ENCODE measurements at places on chromosomes 4 and X.

DNA sequence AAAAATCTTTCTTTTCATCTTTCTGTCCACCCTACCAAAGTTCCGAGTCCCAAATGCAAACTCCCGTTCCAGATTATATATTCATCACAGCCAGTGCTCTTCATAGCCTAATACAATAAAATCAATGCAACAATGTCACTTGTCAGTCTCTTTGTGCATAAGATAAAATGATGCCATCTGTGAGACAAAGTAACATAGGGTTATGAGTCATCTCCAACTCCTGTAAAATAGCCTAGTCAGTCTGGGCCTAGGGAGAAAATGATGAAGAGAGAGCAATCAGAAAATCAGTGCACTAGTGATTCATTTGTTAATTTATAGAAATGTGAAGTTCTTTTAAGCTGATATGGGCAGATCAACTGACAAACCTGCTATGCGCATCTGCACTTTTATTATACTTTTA is 689.1 kb upstream of the DIAPH2 start:
- no peak for DNase-seq

DNA sequence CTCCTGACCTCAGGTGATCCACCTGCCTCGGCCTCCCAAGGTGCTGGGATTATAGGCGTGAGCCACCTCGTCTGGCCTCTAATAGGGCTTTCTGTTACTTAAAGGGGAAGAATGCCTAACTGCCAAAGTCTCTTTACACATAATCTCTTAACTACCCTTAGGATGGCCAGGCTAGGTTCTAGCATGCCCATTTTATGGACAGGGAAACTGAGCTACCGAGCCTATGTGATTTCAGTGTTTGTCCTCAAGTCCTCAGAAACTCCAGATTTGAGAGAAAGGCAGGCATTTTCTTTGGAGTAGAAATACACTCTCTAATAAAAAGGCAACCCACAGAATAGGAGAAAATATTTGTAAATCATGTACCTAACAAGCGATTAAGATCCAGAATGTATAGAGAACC is 12.4 kb upstream of the GLOD5 start:
- DNase-seq, result no peak

GRCh38 chr4:81023484-81023883 is 7.0 kb upstream of the BMP3 start:
- DNase-seq, result no peak

DNA sequence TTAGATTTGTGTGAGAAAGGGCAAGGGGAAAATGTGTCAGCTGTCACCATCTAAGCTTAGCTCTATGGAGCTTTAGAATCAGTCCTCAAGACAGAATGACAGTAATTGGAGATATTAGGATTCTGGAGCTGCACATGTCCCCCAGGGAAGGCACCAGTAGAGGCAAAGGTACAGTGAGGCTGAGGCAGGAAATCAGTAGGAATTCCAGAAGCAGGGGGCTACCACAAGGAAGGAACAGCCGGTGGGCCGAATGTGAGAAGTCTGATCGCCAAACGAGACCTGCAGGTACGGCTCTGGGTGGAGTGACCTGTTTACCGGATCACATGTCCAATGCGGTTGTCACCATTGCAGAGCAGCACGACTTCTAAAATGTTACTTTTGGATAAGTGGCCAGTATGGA is 52.6 kb downstream of the RNF150 start:
- no peak for DNase-seq

GRCh38 chrX:135420831-135421230 is 913 bp upstream of the SMIM10L2A start:
- no peak for DNase-seq

DNA sequence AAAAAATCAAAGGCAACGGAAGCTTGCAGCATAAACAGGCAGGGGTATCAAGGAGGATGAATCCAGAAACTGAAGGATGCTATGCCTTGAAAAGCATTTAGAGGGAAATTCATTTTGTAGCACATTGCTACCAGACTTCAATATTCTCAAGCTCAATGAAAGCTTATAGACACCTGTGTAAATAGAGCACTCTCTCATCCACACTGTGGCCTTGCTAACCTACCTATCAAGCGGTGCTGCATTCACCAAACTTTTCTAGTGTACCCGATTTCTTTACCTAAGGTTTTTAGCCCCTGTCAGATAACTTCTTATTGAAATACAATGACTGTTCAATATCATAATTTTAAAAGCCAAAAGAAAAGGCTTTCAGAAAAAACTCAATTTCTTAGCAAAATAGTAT is 20.2 kb upstream of the HSD17B13 start:
- DNase-seq, result no peak

- no peak for DNase-seq
These were observed 119.3 kb downstream of the ADAMTS3 start for GRCh38 chr4:72449705-72450104.

DNA sequence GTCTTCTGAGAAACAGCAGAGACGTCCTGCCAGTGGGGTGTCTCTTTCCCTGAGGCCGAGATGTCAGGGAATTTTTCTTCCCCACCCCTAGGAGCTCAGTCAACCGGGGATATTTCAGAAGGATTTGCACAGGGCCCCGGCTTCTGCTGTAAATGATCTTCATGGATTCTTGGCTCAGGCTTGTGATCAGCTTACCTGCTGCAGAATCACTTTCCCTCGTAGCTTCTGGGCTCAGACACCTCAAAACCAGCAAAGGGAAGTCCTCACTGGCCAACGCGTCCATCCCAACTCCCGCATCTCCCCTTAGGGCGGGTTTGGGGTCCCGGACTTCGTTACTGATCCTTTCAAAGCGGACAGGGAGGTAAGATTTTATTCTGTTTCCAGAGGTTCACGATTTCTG is 212.7 kb downstream of the SHOX start:
- no peak for DNase-seq

DNA sequence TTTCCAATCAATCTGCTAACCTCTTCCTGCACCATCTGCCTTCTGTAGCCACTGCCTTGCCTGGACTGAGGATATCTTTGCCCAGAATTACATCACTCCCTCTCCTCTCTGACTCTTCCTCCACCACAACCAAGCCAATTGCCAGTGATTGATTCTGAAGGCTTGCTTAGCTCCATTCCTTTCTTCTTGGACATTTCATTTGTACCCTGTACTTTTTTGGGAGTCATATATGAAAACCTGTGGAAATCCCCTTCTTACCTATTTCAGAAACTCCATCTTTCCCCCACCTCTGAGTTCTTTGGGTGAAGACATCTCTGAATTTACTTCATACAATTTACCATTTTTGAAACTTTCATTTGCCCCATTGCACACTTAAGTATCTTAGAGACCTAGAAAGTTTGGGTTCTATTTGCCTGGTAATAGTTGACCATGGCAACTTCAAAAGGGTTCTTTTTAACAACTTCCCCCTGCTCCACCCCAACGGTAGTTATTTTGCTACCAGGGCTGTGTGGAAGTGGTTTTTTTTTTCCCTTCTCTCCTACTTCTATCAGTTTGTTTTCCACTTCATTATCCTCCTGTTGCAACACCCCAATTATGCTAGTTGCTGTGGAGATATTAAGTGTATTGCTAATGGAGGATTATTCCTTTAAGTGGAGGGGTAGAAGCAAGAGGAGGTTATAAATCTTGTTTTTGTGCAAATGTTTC is 14.3 kb downstream of the SGMS2 start:
- DNase-seq, result no peak

GRCh38 chr4:80091184-80091583 is 18.2 kb upstream of the ANTXR2 start:
- DNase-seq, result no peak

GRCh38 chr4:23891064-23891421 is 1.2 kb upstream of the PPARGC1A start:
- DNase-seq, result no peak

DNA sequence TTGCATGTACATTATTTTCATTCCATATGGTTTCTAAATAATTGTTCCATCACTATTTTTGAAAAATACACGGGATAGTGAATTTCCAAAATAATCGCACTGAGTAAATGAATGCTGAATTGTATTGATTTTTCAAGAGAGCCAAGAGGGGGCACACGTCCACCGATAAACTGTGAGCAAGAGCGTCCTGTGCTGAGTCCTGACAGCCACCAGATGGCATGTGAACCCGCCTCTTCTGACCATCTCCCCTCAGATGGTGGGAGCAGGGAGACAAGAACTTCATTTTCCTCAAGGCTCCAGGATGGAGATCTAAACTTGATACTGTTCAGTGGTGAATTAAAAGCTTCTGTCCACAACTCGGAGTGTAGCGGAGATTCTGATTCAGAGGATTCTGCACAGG is 30.6 kb upstream of the IL9R start:
- DNase-seq, result no peak

GRCh38 chrX:115427861-115428410 is 133.0 kb upstream of the PLS3 start:
- DNase-seq, result no peak

GRCh38 chrX:131985526-131986049 is 37.5 kb upstream of the STK26 start:
- no peak for DNase-seq

DNA sequence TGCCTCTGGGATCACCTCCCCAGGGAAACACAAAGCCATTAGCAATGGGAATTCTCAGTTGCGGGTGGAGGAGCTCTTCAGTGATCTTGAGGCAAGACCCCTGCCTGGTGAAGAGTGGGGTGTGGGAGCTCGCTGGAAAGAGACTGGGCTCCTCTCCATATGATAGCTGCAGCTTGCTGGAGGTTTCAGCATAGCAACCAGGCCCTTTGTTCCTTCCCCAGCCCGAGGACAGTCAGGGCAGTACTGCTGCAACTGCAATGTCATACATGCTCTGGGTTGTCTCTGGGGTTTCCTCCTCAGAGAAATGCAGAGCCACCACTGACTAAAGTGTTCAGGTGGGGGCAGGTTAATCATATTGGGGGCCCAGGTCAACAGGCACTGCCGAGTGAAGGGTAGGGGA is 81.3 kb downstream of the ARHGAP24 start:
- DNase-seq, result no peak

GRCh38 chrX:123357941-123358340 is 173.9 kb downstream of the GRIA3 start:
- DNase-seq, result no peak

DNA sequence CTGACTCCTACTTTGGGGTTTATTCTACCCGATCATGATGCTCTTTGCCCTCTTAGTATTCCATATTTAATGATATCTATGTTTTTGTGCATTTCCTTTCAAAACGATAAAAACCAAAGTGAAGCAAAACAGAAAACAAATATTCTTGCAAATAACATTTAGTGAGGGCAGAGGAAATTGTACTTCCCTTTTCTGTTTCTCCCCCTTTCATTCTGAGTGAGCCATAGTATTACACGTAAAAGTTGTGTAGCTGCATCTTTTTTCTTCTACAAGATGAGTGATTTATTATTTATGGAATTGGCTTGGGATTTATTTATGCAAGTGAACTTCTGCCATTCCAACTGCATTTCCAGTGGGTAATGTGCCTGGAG is 109.9 kb downstream of the AFF2 start:
- no peak for DNase-seq

DNA sequence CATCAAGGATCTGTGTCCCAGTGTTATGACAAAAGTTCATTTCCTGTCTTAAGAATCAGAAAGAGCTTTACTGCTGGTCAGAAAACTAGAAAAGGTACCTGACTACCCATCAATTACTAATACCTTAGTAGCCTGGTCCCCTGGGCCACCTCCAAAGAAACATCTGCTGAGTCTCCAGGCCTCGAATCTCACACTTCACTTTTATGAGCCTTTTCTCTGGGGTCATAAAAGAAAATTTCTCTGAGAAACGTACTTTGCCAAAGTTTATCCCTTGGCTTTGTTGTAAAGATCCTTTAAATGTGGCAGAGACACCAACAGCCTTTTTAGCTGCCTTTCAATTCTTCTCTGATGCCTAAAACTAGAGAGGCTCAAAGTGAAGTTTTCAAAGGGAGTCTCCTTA is 17.8 kb downstream of the GUCY1A1 start:
- no peak for DNase-seq

DNA sequence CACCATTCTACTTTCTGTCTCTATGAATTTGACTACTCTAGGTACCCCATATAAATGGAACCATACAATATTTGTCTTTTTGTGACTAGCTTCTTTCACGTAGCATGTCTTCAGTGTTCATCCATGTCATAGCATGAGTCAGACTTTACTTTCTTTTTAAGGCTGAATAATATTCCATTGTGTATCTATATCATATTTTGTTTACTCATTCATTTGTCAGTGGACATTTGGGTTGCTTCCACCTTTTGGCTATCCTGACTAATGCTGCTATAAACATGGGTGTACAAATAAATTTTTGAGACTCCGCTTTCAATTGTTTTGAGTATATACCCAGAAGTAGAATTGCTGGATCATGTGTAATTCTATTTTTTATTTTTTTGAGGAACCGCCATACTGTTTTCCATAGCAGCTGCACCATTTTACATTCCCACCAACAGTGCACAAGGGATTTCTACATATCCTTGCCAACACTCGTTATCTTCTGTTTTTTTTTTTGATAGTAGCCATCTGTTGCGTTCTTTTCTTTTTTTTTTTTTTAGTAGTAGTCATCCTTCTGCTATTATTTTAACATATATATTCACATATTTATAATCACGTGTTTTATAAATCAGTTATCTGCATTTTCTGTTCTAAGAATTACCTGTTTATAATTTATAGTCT is 158.0 kb upstream of the MED14 start:
- DNase-seq, result no peak

DNA sequence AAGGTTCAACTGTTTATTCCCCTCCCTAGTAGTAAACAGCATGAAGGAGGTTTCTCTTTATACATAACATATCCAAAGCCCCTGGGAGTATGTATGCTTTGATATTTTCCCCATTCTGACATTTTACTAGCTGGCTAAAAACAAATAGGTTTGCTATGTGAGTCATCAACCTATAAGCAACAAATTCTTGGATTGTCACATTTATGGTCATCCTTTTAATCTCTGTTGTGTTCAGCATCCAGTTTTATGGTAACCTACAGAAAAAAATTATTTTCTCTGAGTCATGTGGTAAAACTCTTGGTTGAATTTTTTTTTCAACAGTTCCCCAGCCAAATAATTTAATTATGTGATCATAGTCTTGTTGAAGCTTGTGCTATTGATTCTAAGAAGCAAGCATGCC is 734.1 kb downstream of the ADGRL3 start:
- no peak for DNase-seq

GRCh38 chrX:54865208-54865607 is 55.4 kb upstream of the TRO start:
- DNase-seq, result no peak

DNA sequence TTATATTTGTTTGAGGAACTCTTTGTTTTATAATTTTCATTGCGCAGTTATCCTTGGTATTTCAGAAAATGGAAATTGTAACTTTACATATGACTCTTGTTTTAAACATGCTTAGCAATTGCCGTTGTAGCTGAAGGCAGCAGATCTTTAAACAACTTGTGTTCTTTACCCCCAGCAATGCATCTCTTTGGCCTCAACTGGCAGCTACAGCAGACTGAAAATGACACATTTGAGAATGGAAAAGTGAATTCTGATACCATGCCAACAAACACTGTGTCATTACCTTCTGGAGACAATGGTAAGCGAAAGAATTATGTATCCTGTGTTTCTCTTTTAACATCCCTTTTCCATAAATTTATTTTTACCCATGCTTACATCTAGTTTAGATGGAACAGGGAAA is 263.6 kb downstream of the DCTD start:
- no peak for DNase-seq

GRCh38 chr4:158259955-158260575 is 49.8 kb downstream of the TMEM144 start:
- no peak for DNase-seq

GRCh38 chrX:10327651-10328050 is 170.9 kb downstream of the CLCN4 start:
- no peak for DNase-seq

GRCh38 chr4:141240259-141240658 is 19.6 kb downstream of the ZNF330 start:
- DNase-seq, result no peak
